ENCODE measurements at places on chromosomes 13 and 19.

- no peak for DNase-seq
Observed at GRCh38 chr13:61040181-61040580, 375.5 kb downstream of the PCDH20 start.

DNA sequence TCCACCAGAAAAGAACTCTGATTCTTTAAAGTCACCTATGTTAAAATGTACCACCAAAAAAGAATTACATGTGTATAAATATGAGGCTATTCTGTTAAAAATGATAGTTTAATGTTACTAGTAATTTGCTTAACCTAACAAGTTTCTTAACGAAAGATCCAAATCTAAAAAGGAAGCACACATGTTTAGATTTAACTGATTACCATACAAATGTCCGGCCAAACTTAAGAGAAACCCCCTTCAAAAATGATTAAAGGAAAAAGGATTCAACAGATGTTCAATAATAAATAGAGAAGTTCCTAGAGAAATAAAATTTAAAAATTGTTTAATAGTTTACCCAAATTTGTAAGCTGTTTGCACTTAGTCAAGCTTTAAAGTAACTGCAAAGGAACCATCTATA, 5.0 kb upstream of the ZNF69 start:
- DNase-seq = no peak

DNA sequence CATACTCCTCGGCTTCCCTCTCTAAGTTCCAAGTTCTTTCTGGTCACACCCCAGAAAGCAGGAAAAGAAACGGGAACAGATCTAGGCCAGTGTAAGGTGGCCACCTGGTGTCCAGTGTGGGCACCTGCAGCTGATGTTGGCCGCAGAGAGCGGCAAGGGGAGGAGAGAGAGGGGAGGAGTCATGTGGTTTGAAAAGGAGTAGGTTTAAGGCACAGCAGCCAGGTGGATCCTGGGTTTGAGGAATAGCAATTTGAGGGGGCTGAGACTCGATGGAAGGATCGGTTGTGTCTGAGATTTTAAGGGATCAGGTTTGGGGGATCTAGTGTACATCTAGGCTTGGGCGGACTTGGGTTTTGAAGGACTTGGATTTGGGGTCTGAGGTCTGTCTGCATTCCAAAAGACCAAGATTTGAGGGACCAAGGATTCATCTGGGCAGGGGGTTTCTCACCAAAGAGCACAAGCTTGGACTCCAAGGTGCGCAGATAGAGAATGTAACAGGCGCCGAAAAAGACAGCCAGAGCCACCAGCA, 1.2 kb downstream of the RABAC1 start:
- DNase-seq = peak; percentile 53

GRCh38 chr19:33194886-33195644, 935 bp downstream of the LRP3 start:
- DNase-seq = no peak

DNA sequence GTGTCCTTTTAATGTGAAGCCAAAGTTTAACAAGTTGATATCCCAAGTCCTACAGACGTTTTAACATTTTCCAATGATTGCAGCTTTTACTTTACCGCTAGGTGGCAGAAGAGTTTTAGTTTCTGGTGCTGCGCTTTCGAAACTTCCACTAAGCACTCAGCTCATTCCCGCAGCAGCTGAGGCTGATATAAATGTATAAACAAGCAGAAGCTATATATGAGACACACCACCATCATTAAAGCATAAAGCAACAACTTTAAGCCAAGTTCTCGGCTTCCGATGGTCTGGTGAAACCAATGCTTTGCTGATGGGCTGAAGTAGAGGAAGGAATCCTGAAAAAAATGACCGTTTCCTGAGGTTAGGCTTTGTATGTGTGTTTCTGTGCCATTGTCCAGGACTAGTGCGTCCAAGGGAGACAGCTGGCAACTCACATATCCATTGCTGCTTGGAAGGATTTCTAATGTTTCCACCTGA, 753.9 kb downstream of the OLFM4 start:
- DNase-seq = peak; percentile 26

Measured in epithelial cell of proximal tubule (primary cell).